SK-MEL-5 (cell line): ENCODE measurements at places on chromosomes 16 and 17.

DNA sequence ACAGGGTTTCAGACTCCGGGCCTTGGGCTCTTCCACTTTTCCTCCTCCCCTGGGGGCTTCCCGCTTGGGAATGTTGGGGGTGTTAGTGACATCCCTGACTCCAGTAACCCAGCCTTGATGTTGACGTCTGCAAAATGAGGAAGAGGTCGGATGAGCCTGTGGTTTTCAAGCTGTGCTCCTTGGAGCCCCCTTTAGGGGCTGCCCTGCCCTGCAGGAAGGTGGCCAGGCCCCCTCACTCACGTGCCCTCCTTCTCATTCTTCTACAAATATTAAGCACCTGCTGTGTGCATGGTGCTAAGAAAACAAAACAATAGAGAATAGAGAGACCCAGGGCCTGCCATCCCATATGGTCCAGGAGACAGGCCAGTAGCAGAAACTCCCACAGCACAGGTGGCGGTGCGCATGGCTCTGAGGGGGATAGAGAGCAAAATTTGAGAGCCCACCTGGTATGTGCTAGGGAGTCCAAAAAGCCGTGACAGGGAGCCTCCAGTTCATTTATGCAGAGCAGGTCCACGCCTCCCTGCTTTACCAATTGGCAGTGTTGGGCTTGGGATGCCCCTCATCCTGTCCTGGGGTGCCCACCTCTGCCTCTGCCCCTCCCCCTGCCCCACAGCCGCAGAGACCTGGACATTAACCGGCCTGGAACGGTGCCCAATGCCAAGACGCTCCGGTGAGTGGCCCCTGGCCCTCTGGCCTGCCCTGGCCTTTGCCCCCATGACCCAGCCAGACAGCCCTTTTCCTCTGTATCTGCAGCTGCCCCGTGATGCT lies 7.4 kb downstream of the NDRG4 start:
- no peak for DNase-seq

- DNase-seq = no peak
Measured at GRCh38 chr17:17983376-17983775, 10.7 kb downstream of the DRC3 start.

GRCh38 chr17:43412166-43412565 lies 13.4 kb downstream of the ARL4D start:
- DNase-seq = no peak

- DNase-seq = no peak
Measured at GRCh38 chr17:8898636-8899035, 31.2 kb upstream of the PIK3R6 start.

GRCh38 chr17:64441772-64442540 lies 7.0 kb upstream of the MILR1 start:
- no peak for DNase-seq

GRCh38 chr17:82890339-82890730 lies 50.5 kb upstream of the ZNF750 start:
- DNase-seq = no peak

DNA sequence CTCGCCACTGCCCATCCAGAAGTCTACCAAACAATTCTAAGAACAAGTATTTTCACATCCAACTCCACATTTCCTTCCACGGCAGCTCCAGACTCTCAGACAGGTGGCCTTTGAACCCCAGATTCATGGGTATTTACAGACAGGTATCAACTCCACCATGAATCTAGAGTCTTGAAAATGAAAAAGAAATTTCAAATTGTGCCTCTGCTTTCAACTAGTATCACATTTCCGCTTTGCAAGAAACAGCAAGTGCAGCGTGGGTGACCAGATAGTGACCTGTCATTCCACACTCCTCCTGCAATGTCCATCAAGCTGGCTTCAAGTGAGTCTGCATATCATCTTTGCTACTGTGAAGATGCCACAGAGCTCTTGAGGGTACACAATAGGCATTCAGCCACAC lies 232.4 kb upstream of the RPL38 start:
- DNase-seq = no peak

DNA sequence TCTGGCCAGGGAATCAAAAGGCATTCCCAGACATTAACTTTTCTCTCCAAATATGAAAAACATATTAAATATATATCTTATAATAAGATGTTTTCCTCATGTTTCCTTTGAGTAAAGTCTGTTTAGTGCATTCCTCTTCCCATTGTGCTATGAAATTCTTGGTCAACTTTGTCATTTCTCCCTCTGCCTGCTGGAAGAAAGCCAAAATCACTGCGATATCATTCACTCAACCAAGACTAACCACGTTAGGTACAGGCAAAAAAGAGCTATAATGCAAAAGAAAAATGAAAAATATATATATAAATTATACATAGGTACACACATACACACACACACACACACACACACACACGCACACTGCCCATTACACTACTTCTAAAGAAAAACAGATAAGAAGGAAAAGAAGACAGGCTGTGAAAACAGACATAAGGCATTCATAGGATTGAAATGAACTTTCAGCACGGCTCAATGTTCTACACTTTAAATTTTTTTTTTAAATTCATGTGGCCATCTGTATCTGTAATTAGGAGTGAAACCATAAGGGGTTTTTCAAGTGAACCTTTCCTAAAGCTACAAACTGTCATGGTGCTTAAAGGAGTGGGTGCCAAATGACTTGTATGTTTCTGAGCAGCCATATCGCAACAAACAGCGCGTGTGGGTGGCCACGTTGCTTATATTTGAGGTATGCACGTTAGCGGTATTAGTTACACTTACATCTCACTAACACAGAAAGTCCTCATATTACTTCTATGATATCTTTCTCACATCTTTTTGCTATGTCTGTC lies 71.6 kb upstream of the PSMD7 start:
- DNase-seq = no peak

DNA sequence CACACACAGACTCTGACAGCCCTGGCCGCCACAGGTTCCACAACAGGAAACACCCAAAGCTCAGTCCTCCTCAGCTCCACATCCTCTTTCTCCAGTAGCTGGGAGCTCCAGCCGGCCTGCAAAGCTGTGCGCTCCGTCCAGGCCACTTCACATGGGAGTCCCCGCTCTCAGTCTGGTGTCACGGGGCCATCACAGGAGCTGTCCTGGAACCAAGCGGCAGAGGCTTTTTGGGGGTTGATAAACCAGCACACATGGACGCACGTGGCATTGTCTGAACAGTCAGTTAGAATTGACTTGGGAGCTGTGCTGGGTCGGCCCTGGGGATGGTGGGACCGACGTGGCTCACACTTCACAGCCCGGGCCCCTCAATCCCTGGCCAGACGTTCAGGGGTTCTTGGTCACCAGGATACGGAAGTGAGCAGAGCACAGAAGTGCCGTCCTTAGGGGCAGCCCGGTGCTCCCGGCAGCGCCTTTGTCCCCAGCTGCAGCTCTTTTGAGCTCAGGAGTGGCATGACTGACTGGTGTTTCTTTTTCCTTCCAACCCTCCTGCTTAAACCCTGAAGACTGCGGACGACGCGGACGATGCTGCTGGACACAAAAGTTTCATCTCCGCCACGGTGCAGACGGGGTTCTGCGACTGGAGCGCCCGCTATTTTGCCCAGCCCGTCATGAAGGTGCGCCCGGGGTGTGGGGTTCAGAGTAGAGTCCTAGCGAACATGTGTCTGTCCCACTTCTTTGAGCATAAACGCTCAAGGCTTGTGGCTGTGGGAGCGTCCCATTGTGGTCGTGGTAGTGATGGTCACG lies 66.6 kb upstream of the CHMP6 start:
- DNase-seq = no peak

GRCh38 chr17:60535382-60536279 lies 9.6 kb upstream of the APPBP2 start:
- DNase-seq = no peak

- no peak for DNase-seq
Measured at GRCh38 chr17:43092901-43093300, 32.3 kb downstream of the BRCA1 start.

DNA sequence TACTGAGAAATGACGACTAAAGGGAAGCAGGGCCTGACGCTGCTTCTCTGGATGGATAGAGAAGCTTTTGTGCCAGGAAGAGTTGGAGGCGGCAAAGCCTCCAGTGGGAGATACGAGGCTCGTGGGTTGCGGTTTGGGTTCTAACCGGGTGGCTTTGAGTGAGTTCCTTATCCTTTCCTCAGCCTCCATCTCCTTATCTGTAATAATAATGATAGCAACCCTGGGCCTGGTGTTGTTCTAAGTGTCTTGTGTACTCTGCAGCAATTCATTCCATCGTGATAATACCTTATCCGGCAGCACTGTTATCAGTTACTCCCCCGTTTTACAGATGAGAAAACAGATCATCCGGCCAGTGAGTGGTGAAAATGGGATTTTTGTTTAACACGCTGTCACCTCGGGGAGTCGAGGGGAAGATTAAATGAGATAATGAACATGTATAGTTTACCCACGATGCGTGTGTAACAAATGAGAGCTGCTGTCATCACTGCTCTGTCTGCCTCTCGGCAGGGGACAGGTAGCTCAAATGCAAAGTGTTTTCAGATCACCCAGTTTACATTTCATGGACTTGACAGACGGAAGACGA lies 52.0 kb upstream of the LHX1 start:
- DNase-seq = no peak

GRCh38 chr17:57939797-57940196 lies 15.4 kb downstream of the CUEDC1 start:
- DNase-seq = no peak
